ENCODE measurements at places on chromosomes 3 and 15.

DNA sequence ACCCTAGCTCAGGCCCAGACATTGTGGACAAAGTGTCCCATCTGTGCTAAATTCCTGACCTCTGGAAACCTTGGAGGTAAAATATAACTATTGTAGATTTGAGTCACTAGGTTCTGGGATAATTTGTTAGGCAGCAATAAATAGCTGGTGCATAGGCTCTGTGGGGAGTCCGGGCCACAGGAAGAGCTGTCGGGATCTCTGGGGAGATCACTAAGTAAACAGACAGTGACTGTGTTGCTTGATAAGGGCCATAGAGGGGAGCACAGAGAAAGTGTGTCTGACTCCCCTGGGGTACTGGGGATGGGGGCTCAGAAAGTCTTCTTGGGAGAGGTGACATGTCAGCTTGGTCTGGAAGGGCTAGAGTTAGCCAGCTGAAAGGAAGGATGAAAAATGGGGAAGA, 37.7 kb upstream of the MRPS22 start:
- DNase-seq = no peak

DNA sequence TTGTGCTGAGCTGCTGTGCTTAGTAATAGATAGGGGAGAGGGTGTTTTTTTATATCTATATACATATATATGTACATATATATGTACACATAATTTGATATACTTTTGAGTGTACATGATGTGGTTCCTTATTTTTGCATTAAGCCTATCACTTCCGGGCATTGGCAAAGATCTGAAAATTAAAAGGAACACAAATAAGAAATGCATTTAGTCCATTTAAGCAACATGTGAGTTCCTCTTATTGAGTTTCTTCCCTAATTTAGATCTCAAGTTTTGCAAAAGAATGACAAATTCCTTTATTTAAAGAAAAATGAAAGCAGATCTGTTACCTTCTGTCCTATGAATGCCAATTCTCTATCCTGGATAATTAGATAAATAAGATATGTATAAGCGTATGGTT, 435.1 kb downstream of the LPP start:
- no peak for DNase-seq

DNA sequence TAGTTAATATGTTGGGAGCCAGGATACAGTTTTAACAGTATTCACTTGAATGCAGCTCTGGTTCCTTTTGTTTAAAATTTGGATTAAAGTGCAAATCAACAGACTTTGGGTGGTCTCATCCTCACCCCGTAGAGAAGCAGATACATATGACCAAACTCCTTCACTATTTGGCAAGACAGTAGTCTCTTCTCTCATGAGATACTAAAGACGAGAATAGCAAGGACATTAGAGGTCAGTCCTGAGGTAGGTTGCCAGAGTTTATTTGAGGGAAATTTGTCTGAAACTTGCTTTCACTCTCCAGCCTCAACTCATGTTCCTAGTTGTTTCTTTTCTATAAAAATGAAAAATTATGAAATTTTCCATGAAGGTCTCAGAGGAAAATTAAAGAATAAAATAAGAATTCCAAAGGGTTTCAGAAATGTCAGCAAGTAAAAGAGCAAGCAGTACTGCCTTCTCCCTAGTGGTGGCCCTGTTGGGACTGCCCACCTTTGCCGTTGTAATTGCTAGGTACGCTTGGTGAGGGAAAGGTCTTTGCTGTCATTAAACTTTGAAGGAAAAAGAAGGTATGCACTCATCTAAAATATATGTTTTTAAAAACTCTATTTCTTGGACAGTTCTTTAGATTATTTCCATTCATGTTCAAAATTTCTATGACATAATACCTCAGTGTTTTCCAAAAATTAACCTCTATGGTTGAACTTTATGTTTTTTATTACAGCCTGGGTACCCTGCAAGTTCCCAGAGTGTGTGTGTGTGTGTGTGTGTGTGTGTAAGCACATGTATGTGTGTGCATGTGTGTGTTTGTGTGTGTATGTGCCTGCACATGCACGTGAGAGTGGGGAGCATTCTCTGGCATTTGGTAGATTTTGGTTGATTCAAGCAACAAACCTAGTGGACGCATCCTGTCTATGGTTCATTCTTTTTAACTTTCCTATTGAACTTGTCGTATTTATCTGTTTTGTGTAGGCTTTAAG, 111.4 kb downstream of the CMSS1 start:
- DNase-seq = no peak

DNA sequence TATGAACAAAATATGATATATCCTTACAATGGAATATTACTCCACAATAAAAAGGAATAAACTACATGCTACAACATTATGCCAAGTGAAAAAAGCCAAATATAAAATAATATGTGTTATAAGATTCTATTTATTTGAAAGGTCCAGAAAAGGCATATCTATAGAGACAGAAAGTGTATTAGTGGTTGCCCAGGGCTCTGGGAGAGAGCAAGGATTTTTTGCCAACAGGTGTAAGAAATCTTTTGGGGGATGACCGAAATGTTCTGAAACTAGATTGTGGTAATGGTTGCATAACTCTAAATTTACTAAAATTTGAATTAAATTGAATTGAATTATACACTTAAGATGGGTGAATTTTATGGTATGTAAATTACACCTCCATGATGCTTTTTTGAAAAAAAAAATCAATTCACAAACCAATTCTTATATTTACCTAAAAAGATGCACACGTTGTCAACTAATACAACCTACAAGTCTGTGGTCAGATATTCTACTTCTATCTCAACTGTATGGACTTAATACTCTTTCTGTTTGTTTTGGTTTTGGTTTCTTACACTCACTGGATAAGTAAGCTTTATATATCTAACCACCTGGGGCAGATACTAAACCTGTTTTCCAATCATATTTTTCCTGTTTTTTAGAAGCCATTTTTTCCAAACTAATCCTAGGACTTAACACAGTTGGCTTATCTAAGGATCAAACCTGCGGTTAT, 75.8 kb downstream of the FBN1 start:
- no peak for DNase-seq

- no peak for DNase-seq
Observed at GRCh38 chr15:77044228-77045042, 26.5 kb downstream of the TSPAN3 start.

DNA sequence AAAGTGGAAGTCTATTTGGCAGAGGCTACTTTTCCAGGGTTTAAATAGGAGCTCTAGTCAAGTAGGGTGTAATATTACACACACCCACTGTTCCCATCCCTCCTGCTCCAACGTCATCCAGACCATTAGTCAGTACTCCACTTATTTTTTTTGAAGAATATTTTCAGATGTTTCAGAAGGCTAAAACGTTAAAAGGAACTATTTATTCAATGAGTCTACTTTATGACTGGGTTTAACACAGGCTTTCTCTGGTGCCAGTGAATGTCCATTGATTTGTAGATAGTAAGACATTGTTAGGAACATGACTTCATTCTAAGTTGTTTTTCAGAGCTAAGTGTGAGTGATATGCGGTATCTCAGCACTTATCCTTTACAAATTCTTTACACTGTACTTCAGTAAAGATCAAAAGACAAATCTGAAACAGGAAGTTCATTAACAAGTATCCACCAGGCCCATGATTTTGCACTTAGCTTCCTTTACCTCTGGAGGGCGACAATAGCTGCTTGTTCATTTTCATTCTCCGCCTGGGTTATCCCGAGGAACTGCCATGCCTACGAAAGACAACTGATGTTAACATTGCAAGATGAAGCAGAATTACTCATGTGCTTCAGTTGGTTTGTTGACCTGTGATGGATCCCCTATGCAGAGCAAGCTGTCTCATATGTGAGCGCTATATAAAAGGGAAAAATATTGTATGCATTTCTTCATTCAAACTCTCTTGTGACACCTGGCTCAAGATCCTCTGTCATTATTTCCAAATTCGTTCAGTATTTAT, 158.7 kb downstream of the USP13 start:
- DNase-seq = peak; percentile 13

GRCh38 chr15:91896341-91897055, 43.0 kb downstream of the SLCO3A1 start:
- DNase-seq = no peak

DNA sequence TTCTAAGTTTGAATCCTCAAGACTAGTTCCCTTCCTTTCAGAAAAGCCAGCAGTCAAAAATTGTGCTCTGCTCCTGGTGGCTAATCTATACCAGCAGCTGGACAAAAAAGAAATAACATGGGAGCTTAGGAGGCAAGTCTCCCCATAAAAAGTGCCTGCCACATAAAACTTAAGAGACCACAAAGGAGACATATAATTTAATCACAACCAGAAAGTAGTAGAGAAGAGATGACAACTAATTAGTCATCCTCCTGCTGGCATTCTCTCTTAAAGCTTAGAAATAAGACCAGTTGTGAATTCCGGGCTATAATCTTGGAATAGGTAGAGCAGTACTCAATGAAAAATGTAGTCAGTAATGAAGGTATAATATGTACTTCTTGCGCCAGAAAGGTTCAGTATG, 20.2 kb upstream of the IMPG2 start:
- no peak for DNase-seq

GRCh38 chr3:12363397-12364195, 74.7 kb downstream of the PPARG start:
- no peak for DNase-seq

DNA sequence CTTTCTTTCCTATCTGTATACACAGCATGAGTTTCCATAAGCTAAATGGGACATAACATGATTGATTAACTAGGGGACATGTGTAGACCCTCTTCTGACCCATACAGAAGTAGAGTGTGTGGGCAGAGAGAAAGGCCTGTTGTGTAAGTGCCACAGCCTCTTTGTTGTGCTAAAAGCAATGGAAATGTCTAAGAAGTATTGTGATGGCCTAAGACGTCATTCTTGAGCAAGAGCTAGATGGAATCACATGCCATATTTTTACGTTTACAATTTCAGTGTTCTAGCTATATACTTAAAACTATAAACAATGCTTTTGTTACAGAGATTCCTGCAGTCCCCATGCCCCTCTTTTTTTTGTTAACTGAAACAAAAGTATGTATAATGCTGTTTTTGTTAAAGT, 61.9 kb downstream of the CD47 start:
- DNase-seq = no peak

DNA sequence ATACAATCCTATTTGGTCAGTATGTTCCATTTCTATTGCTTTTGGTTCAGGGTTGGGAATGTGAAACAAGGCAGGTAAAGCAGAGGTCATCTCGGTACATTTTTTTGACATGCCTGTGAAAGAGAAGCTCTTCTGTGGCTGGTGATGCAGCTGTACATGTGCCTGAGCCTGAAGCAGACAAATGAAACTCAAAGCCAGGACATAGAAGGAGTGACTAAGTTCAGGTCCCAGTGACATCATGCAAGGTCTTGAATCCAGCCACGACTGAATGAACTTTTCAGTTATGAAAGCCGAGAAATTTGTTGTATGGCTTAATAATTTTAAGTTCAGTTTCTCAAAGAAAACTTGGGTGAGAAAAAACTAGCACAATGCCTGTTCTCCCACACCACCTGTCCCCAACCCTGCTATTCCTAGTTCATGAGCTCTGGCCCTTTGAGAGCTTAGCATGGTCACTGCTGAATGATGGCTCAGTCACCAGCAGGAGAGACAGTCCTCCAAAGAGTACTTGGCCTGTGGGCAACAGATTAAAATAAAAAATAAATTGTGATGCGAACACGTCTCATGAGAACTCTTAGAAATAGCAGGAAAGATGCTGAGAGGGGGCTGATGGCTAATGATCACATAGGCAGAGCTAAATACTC, 600.2 kb upstream of the GRM7 start:
- no peak for DNase-seq

DNA sequence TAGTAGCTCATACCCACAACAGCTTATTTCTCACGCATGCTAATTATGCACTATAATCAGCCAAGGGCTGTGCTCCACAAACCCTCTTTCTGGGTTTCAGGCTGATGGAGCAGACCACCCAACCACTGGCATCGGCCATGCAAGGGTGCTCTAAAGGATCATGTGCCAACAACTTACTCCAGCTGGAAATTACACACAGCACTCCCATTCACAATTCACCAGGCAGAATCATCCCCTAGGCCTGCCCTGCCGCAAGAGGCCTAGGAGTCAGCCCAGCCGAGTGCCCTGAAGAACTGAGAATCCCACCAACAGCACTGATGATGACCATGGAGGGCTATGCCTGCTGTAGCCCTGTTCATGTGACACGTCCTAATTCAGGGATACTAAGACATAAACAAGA, 216.2 kb upstream of the CHRNA7 start:
- DNase-seq = no peak

GRCh38 chr3:149702691-149703441, 45.0 kb upstream of the WWTR1 start:
- no peak for DNase-seq

- no peak for DNase-seq
Observed at GRCh38 chr3:82495655-82496054, 734.2 kb upstream of the GBE1 start.

DNA sequence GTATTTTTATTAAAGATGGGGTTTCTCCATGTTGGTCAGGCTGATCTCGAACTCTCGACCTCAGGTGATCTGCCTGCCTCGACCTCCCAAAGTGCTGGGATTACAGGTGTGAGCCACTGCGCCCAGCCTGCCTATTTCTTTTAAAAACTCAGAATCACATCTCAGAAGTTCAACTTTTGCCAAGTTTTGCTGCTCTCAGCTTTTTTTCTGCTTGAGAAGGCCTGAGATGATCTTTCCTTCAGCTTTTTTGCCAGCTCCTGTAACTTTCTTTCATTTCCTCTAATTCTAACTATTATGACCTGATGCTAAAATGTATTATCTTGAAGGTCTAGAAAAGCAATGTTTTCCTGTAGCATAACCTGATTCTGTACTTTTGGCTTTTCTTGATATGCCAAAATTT, 9.6 kb upstream of the EHHADH start:
- no peak for DNase-seq

DNA sequence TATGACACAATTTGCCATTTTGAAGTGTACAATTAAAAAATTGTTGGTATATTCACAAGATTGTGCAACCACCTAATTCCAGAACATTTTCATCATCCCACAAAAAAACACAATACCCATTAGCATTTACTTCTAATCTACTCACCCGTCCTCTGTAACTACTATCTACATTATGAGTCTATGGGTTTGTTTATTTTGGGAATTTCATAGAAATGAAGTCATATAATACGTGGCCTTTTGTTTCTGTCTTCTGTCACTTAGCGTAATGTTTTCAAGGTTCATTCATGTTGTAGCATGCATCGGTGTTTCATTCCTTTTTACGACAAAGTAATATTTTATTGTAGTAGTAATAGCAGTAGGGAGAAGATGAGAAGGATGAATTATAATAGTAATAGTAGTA, 55.2 kb upstream of the CNTN6 start:
- no peak for DNase-seq

- DNase-seq = no peak
Observed at GRCh38 chr3:184040010-184040409, 8.5 kb downstream of the HTR3D start.

- no peak for DNase-seq
Observed at GRCh38 chr3:149151843-149152242, 22.4 kb downstream of the HPS3 start.

DNA sequence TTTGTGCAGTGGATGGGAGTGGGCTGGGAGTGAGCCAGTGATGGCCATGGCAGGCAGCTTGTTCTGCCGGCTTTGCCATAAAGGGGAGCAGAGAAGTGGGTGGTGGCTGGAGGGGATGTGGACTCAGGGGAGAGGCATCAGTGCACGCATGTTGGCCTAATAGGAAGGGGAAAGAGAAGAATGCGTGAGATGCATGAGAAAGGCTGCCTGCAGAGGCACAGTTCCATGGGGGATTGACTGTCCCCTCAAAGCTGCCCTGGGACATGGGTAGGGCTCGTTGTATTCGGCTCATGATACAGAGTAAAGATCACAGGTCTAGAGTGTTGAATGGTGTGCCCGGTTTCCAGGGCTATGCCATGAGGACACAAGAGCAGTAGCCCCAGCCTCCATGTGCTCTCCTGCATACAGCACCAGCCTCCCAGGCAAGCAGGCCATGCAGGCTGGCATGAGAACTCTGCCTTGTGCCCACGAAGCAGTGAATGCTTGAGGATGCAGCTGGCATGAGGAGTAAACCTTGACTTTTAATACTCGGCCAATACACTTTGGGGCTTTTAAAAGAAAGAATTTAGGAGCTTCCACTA, 68.0 kb upstream of the SNRPA1 start:
- DNase-seq = no peak
